ENCODE measurements at places on chromosomes 16 and 17.

DNA sequence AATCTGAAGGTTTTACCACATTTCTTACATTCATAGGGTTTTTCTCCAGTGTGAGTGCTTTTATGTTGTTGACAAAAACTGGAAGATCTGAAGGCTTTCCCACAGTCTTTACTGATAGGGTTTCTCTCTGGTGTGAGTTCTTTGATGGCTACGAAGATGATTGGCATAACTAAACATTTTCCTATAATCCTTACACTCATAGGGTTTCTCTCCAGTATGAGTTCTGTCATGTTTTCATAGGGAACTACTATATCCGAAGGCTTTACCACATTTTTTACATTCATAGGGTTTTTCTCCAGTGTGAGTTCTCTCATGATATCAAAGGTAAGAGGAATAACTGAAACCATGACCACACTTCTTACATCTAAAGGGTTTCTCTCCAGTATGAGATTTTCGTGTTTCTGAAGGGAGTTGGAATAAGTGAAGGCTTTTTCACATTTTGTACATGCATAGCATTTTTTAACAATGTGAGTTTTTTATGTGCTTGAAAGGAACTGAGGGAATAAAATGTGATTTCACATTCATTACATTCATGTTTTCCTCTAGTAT lies 1987.7 kb downstream of the TP53TG3F start:
- H3K4me1 ChIP-seq: no peaks in the 10 kb centered on the region
- H3K27ac ChIP-seq: no peak overlapping the region
- H3K27me3 ChIP-seq: no peaks in the 10 kb centered on the region
- H3K36me3 ChIP-seq: peaks cover 2% of the 10 kb centered on the region

GRCh38 chr16:72132726-72133125 lies 39.1 kb downstream of the DHX38 start:
- H3K36me3 ChIP-seq: no peaks in the 10 kb centered on the region
- no peaks in the 10 kb centered on the region for H3K27me3 ChIP-seq
- H3K4me1 ChIP-seq: no peaks in the 10 kb centered on the region
- H3K27ac ChIP-seq: no peak overlapping the region
- no peak overlapping the region for H3K4me3 ChIP-seq

DNA sequence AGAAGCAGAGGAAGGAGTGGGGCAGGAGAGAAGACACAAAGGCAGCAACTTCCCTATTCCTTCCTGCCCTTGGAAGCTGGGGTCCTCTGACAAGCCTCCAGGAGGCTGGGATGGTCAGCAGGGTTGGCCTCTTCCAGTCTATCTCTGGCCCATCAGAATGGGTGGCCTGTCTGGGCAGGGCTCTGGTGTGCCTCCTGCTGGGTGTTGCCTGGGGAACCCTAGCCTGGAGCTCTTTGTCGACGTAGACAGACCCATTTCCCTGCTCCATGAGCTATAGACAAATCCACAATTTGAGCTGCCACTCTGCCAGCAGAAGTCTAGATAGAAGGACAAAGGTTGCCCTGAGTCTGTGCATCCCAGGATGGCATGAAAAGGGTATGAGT lies 11.4 kb downstream of the IGFBP4 start:
- H3K27ac ChIP-seq: no peak overlapping the region
- H3K27me3 ChIP-seq: no peaks in the 10 kb centered on the region
- H3K36me3 ChIP-seq: peaks cover 19% of the 10 kb centered on the region
- no peak for DNase-seq

DNA sequence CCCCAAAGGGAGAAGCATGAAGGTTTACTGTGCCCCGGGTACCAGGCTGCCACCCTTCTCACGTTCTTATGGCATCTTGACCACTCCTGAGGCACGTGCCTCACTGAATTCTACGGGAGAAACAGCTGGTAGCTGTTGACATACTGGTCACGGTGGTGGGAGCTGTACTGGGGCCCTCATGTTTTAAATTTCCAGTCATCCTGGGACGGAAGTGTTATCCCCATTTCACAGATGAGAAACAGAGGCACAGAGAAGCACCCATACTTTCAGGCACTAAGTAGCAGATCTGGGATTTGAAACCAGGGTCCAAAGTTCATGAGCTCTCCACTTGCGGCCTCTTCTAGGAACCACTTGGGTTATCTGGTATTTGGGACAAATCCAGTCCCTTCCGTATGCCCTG lies 26.3 kb upstream of the DOC2B start:
- peaks cover 9% of the 10 kb centered on the region for H3K27me3 ChIP-seq
- no peaks in the 10 kb centered on the region for H3K4me1 ChIP-seq
- DNase-seq: no peak
- H3K27ac ChIP-seq: no peak overlapping the region

DNA sequence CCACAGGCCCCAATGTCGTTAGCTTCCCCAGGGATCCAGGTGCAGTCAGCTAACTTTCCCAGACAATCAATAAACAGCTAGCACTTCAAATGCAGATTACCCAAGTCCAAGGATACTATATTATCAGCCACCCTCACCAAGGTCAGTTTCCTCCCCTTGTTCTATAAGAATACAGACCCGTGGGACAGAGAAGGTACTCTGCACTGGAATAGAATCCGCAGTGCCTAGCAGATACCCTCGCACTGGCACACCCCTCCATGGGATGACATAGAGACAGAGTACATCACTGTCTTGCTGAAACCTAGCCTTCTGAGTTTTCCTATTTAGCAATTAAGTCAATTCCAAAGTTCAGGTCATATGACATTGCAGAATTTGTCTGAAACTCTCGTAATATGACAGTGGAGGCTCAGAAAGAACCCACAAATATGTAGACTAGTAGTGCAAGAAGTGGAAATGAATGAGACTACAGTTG lies 40.0 kb upstream of the ABCA10 start:
- H3K27ac ChIP-seq: no peak overlapping the region
- peaks cover 12% of the 10 kb centered on the region for H3K36me3 ChIP-seq
- H3K4me1 ChIP-seq: no peaks in the 10 kb centered on the region
- no peak for DNase-seq
- no peaks in the 10 kb centered on the region for H3K27me3 ChIP-seq

DNA sequence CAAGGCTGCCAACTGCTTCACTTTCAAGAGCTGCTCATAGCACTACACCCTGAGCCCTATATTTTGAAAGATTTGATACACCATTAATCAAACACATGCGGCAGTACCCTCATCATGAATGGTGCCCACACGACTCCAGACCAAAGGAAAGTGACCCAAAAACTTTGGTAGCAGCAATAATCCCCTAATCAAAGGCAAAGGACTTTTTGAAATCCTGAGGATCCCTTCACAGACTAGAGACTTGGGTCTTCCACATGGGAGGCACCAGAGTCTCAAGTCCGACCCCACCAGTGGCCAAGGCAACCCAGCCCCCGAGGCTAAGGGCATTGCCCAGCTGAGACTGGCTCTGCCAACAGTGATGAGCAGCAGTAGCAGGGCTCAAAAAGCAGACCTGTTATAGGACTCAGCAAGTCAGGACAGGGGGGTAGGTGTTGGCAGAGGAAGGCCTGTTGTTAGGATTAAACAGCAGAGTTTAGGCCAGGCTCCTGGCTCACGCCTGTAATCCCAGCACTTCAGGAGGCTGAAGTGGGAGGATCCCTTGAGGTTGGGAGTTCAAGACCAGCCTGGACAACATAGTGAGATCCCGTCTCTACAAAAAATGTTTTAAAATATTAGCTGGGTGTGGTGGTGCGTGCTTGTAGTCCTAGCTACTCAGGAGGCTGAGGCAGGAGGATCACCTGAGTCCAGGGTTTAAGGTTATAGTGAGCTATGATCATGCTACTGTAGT lies 3.2 kb downstream of the TRIM25 start:
- peaks cover 50% of the 10 kb centered on the region for H3K4me1 ChIP-seq
- H3K27ac ChIP-seq: peak overlapping the region; percentile 79
- DNase-seq: no peak
- peak overlapping the region; percentile 90 for H3K4me3 ChIP-seq

DNA sequence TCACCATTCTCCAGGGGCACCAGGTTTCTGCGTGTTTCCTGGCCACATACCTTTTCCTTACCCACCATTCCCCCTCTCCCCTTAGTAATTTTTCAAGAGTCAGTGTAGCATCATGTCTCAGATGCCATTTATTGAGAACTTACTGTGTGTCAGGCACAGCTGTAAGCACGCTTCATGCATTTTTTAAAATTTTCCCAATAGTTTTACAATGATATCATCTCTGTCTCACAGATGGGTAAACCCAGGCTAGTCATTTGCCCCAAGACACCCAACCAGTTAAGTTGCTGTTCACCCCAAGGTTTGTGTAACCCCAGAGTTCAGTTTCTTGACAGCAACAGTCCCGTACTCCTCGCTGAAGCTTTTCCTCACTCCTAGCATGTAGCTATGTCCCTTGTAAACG lies 56.4 kb upstream of the IRX3 start:
- H3K27ac ChIP-seq: no peak overlapping the region
- no peak for DNase-seq
- no peaks in the 10 kb centered on the region for H3K4me1 ChIP-seq

- no peak overlapping the region for H3K4me3 ChIP-seq
- H3K27ac ChIP-seq: no peak overlapping the region
- peaks cover 3% of the 10 kb centered on the region for H3K4me1 ChIP-seq
- peaks cover 31% of the 10 kb centered on the region for H3K27me3 ChIP-seq
- DNase-seq: no peak
- H3K36me3 ChIP-seq: no peaks in the 10 kb centered on the region
Observed at GRCh38 chr16:66358231-66358630, 8.3 kb upstream of the CDH5 start.

- no peak overlapping the region for H3K4me3 ChIP-seq
- H3K27ac ChIP-seq: no peak overlapping the region
- H3K4me1 ChIP-seq: peaks cover 37% of the 10 kb centered on the region
- H3K36me3 ChIP-seq: peaks cover 12% of the 10 kb centered on the region
Observed at GRCh38 chr16:71867939-71868338, 16.0 kb downstream of the ZNF821 start.

GRCh38 chr17:82333279-82334171 lies at the start of gene SECTM1:
SECTM1 (minus strand) TSS chr17:82333766; CDS start chr17:82327240, 6,526 bp downstream.
- peaks cover 4% of the 10 kb centered on the region for H3K27me3 ChIP-seq
- no peaks in the 10 kb centered on the region for H3K36me3 ChIP-seq
- H3K4me1 ChIP-seq: peaks cover 30% of the 10 kb centered on the region

- no peak for DNase-seq
- no peak overlapping the region for H3K4me3 ChIP-seq
- no peaks in the 10 kb centered on the region for H3K27me3 ChIP-seq
- H3K36me3 ChIP-seq: peaks cover 2% of the 10 kb centered on the region
Observed at GRCh38 chr17:77369544-77369971, 228.8 kb downstream of the SEC14L1 start.

DNA sequence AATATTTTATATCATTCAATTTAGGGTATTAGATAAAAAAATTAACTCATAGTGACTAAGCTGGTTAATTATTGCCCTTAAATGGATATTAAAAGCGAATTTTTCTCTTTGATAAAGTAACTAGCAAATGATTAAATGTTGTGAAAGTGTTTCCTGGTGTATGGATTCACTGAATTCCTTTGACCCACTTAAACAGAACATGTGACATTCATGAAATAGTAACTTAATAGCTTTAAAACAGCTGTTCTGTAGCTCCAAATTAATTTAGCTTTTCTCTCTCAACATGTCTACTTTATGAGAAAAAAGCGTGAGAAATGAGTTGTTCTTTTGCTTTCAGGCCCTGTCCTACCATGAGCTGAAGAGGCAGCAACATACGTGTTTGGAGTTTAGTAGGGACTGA lies 36.4 kb upstream of the APPBP2 start:
- H3K27me3 ChIP-seq: no peaks in the 10 kb centered on the region
- H3K27ac ChIP-seq: no peak overlapping the region
- no peak for DNase-seq
- no peaks in the 10 kb centered on the region for H3K36me3 ChIP-seq
- no peak overlapping the region for H3K4me3 ChIP-seq

DNA sequence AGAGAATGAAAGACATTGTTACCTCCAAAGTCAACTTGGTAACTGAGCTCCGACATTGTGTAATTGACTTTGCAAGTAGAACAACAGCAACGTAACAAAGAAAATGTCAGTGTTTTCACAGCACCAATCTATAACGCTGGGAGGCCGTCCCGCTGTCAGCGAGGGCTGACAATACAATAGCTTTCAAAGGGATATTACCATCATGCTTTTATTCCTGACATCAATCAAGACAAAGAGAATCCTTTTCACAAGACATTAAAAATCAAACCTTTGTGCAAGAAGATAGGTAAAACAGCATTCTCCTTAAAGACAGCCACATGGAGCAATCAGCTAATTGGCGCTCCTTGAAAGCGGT lies 6.2 kb downstream of the ZNF423 start:
- H3K27ac ChIP-seq: no peak overlapping the region
- H3K27me3 ChIP-seq: peaks cover 30% of the 10 kb centered on the region
- H3K36me3 ChIP-seq: no peaks in the 10 kb centered on the region
- no peak for DNase-seq
- H3K4me3 ChIP-seq: no peak overlapping the region
- H3K4me1 ChIP-seq: no peaks in the 10 kb centered on the region

GRCh38 chr17:2238432-2239169 lies 65.0 kb downstream of the SMG6 start:
- no peaks in the 10 kb centered on the region for H3K27me3 ChIP-seq
- no peak overlapping the region for H3K27ac ChIP-seq
- no peak overlapping the region for H3K4me3 ChIP-seq
- H3K4me1 ChIP-seq: peaks cover 32% of the 10 kb centered on the region

DNA sequence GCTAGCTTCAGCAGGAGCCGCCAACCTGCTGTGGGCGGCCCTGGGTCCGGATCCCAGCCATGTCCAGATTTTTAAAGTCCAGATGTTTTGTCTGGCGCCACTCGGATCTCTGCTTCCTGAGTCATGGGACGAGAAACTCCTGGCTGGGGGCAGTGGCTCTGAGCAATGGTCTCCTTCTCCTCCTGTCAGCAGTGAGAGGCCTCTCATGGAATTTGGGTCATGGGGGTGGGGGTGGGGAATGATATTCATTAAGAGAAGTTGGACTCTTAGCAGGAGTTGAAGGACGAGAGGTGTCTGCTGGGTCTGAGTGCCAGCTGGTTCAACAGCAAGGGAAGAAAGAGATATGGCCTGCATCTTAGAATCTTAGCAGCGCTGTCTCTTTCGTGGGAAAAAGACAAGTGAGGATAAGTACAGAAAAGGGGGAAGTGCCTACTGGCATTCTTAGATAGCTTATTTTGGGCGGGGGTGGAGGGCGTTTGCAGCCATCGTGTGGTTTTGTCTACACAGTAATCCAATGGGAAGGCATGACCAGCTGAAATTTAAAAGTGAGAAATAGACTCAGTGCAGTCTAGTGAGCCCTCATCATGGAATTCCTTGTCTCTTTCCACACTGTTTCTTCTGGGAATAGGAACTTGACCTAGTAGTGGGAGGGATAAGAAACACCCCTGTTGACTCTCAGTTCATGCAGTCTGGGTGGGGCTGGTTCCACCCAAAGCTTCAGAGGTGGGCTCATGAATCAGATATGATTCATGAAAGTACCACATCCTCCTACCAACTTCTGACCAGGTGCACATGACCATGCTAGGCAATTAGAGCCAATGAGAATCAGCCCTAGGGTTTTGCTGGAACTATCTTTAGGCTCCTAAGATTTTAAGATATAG lies 80.5 kb downstream of the MYH13 start:
- H3K27ac ChIP-seq: no peak overlapping the region
- no peaks in the 10 kb centered on the region for H3K36me3 ChIP-seq
- H3K4me3 ChIP-seq: no peak overlapping the region
- DNase-seq: peak; percentile 10
